Sigmoid colon (tissue), 7 donors: ENCODE measurements at places on chromosomes 1 and 21. TPM values are rescaled to one million over a fixed set of nuclear protein-coding genes. Genes with fewer than 3 reads are reported as not detected.

DNA sequence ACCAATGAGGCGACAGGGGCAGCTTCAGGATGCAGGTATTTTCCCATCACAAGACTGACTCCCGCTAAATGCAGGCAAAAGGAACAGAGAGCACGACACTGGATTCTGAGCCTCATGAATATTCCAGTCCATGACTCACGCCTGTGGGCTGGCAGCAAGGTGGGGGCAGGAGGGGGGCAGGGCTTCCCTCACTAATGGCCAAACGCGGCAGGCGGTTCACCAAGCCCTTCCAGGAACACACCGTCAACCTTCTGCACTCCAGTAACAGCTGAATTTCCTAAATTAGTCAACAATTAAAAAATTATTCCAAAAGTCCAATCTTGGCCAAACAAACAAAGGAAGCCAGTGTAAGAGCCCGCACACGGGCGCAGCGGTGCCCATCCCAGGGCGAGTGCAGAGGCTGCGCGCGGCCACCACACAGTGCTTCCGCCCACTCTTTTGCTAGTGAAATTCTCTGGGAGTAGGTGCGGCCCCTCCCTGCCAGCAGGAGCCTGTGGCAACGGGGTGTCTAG is 12.5 kb upstream of the GPR153 start:
- DNase-seq: no peak
- H3K4me3 ChIP-seq: no peak overlapping the region
- H3K4me1 ChIP-seq: peaks cover 43% of the 10 kb centered on the region
- H3K27ac ChIP-seq: peak overlapping the region; percentile 7
- H3K27me3 ChIP-seq: no peaks in the 10 kb centered on the region
- H3K36me3 ChIP-seq: no peaks in the 10 kb centered on the region

DNA sequence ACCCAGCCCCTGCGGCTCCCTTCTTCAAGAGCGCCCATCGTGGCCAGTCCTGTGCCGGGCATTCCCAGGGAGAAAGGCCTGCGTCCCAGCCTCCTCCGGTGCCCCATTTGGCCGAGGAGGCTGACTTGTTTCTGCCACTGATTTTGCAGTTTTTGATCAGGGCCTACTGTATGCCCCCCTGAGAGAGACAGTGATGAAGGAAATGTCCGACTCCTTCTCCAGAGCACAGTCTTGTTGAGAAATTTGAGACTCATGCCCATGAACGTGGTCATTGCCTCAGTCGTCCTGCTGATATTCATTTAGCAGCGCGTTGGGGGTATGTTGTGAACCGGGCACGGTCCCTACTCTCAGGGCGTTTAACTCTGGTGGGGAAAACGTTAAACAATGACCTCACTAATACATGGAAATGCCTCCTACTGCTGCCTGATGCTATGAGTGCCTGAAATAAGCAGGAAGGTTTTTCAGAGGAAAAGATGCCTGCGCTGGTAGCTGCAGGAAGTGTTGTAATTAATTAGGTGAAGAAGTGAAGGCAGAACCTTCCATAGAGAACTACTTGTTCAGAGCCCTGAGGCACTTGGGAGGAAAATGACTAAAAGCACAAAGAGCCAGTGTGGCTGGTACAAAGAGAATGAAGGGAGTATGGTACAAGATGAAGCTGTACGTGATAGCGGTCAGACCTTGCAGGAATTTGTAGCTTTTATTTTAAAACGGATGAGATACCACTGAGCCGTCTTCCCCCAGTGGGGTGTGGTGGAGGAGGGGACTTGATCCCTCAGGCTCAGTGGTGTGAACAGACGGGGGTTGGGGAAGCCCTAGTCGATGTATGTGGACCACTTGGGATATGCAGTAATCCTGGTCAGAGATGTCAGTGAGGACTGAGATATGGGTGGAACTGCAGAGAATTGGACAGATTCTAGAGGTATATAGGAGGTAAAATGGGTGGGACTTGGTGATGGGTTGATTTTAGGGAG is 730 bp downstream of the ZCCHC17 start:
- no peaks in the 10 kb centered on the region for H3K27me3 ChIP-seq
- no peak for DNase-seq
- H3K27ac ChIP-seq: peak overlapping the region; percentile 90
- peaks cover 36% of the 10 kb centered on the region for H3K4me1 ChIP-seq
- peak overlapping the region; percentile 89 for H3K4me3 ChIP-seq
- no peaks in the 10 kb centered on the region for H3K36me3 ChIP-seq

The MAP10 gene
- 2.5 TPM for total RNA-seq

- H3K27me3 ChIP-seq: no peaks in the 10 kb centered on the region
- peak; percentile 72 for DNase-seq
- no peak overlapping the region for H3K27ac ChIP-seq
These were observed 88.3 kb upstream of the SELENON start for GRCh38 chr1:25711555-25712298.

DNA sequence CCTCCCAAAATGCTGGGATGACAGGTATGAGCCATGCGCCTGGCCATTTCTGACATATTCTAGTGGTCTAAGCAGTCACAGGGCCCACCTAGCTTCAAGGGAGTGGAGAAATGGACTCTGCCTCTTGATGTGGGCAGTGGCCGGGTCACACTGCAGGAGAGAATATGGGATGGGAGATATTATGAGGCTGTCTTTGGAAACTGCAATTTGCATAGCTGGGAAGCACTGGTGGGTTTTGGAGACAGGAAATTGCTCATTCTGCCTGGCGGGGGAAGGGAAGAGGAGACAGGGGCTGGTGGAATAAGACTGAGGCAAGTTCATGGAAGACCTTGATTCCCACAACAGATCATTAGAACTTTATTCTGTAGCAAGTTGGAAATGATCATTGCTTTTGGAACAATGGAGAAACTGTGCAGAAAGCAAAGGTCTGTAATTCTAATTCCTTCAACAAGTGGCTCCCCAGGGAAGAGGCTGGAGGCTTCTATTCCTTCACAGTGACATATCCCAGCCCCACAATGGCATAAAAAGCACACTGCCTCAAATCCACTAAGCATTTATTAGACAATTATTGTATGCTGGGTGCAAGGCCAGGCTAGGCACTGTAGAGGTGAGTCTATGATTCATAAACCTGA is 10.5 kb downstream of the NCMAP start:
- no peak overlapping the region for H3K27ac ChIP-seq
- H3K4me1 ChIP-seq: no peaks in the 10 kb centered on the region
- DNase-seq: no peak

- no peak overlapping the region for H3K27ac ChIP-seq
- H3K27me3 ChIP-seq: no peaks in the 10 kb centered on the region
- DNase-seq: no peak
- H3K36me3 ChIP-seq: no peaks in the 10 kb centered on the region
These were observed 152.6 kb downstream of the SDCCAG8 start for GRCh38 chr1:243408479-243408878.

DNA sequence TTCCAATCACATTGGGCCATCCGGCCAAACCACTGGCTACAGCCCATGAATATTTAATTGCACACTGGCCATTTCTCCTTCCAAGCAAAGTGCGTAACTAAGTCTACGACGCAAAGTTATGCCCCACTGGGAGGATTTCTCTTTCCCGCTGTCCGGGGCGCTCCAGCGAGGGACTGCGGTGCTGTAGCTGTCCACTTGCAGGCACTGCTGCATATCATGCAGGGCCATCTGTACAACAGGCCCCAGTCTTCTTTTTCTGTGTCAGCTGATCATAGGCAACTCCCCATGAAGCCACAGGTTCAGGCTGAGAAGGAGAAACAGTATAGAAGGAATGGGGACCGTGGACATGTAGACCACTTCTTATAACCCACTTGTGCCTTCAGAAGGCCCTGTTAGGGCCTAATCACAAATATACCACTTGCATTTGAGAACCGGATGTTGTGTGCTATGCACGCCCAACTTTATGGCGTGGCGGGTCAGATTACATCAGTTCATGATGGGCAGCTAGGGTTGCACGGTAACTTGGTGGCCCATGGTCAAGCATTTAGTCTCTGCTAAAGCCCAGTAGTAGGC is 58.0 kb downstream of the ADSS2 start:
- no peak overlapping the region for H3K27ac ChIP-seq
- no peak for DNase-seq
- H3K4me1 ChIP-seq: no peaks in the 10 kb centered on the region
- no peaks in the 10 kb centered on the region for H3K27me3 ChIP-seq
- H3K36me3 ChIP-seq: no peaks in the 10 kb centered on the region
- no peak overlapping the region for H3K4me3 ChIP-seq

DNA sequence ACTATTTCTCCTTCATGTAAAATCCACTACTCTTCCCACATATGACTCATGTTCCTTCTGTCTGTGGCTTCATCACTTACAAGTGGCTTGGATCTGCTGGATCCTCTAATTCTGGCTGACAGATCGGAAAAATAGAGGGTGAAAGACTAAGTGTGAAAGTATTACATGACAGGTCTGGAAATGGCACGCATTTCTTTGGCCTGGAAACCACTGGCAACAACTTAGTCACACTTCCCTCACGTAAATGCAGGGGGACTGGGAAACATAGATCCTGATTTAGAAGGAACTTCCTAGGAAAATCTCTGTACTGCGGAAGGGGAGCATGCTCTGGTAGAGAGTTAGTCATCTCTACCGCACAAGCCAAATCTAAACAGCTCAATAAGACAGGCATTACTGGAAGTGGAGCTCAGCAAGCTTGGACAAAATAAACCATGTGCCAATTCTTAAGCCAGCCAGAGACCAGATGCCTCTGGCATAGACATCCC is 305.4 kb upstream of the PTBP2 start:
- peaks cover 16% of the 10 kb centered on the region for H3K4me1 ChIP-seq
- no peaks in the 10 kb centered on the region for H3K27me3 ChIP-seq
- H3K27ac ChIP-seq: peak overlapping the region; percentile 68
- DNase-seq: peak; percentile 72
- H3K4me3 ChIP-seq: no peak overlapping the region

GRCh38 chr21:43345046-43345745 is 81.7 kb downstream of the SIK1 start:
- H3K4me1 ChIP-seq: peaks cover 5% of the 10 kb centered on the region
- H3K27me3 ChIP-seq: no peaks in the 10 kb centered on the region
- no peak overlapping the region for H3K4me3 ChIP-seq
- DNase-seq: no peak
- H3K36me3 ChIP-seq: no peaks in the 10 kb centered on the region

The LGR6 gene
- total RNA-seq: not detected

- H3K27ac ChIP-seq: no peak overlapping the region
- H3K4me1 ChIP-seq: no peaks in the 10 kb centered on the region
- H3K4me3 ChIP-seq: no peak overlapping the region
- no peaks in the 10 kb centered on the region for H3K36me3 ChIP-seq
These were observed 16.2 kb upstream of the LRP8 start for GRCh38 chr1:53343831-53344668.

The STYXL2 gene
- not detected for total RNA-seq

DNA sequence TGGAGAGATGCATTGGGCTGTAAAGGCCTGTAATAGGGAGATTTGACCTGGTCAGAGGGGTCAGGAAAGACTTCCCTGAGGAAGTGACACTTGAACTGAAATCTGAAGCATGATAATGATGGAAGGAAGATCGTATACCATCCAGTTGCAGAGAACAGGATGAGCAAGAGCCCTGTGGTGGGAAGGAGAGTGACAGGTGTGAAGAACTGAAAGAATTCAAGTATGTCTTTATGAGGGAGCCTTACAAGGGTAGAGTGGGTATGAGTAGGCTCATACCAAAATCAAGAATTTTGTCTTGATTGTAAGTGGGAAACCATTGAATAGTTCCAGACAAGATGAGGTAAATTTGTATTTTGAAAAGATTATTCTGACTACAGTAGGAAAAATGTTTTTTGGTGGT is 129.4 kb downstream of the RASAL2 start:
- no peak for DNase-seq
- no peaks in the 10 kb centered on the region for H3K4me1 ChIP-seq
- H3K27me3 ChIP-seq: no peaks in the 10 kb centered on the region
